ENCODE measurements at places on chromosomes 7 and 10.

- peak; percentile 74 for DNase-seq
Measured at GRCh38 chr7:112938863-112939573, 147.6 kb downstream of the GPR85 start.

GRCh38 chr7:71535616-71536015, 403.7 kb downstream of the GALNT17 start:
- DNase-seq = no peak

DNA sequence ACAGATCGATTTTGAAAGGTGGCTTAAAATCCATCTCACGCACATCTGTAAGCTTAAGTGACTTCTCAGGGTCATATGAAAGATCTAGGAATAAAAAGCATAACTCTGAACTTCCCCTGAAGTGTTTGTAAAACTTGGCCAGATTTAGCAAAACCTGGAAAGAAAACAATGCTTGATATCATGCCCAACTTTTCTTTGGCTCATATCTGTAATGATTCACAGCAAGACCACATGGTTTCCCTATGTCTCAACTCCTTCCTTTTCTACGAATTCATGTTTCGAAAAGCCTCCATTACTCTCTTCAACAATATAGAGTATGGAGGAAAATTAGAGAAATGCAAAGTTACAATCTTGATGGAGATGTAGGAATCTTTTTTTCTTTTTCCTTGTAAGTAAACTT, 20.1 kb upstream of the CABCOCO1 start:
- no peak for DNase-seq

DNA sequence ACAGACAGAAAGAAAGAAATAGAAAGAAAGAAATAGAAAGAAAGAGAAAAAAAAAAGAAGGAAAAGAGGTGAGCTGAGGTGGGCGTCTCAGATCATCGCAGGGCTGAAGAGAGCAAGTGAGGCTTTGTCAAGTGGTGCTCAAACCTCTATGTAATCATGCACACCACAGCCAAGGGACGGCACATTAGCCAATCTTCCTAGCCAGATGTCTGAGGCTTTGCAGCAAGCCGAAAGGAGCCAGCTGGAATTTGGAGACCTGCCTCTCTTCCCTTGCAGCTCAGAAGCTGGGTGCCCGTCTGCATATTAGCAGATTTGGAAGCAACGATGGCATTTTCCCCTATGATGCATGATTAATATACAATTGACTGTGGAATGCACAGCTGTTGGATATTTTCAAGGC, 52.5 kb downstream of the ADRA2A start:
- no peak for DNase-seq

GRCh38 chr7:87213811-87214210, 5.7 kb downstream of the TMEM243 start:
- no peak for DNase-seq

DNA sequence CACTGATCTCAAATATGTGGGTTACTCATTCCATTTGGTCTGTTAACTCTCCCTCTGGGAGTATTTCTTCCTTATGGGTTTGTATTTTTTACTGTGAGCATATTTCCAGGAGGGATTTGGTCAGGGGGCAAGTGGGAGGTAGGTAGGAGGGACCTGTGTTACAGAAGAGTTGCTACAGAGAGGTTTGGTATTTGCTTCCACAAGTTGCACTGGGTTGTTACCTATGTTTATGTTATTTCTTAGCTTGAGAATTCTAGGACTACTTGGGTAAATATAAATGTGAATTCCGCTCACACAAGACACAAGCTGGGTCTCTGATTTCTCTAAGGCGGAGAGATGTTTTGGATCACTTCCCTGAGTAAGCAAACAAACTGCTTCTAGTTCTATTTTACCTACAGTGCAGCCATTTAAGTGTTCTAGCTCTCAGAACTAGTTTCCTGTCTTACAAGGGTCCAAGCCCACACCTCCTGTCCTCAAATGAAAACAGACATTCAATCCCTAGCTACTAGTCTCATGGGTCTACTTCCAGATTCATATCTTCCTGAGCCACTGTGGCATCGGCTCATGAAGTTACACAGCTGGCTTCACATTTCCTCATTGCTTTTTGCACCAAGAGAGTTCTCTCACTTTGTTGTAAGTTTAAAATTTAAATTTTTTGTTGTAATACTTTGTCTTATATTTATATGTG, 75.4 kb upstream of the PPP1R3C start:
- no peak for DNase-seq

GRCh38 chr10:77004917-77005564, 632.6 kb downstream of the KCNMA1 start:
- DNase-seq = peak; percentile 29

DNA sequence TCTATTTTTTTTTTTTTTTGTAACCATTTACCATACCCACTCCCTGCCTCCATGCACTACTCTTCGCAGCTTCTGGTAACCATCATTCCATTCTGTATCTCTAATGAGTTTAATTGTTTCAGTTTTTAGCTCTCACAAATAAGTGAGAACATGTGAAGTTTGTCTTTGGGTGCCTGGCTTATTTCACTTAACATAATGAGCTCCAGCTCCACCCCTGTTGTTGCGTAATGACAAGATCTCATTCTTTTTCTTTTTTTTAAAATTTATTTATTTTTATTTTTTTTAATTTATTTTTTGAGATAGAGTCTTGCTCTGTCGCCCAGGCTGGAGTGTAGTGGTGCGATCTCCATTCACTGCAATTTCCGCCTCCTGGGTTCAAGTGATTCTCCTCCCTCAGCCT, 142.3 kb upstream of the PCLO start:
- no peak for DNase-seq

GRCh38 chr10:47061776-47062175, 150.5 kb downstream of the PTPN20 start:
- no peak for DNase-seq

DNA sequence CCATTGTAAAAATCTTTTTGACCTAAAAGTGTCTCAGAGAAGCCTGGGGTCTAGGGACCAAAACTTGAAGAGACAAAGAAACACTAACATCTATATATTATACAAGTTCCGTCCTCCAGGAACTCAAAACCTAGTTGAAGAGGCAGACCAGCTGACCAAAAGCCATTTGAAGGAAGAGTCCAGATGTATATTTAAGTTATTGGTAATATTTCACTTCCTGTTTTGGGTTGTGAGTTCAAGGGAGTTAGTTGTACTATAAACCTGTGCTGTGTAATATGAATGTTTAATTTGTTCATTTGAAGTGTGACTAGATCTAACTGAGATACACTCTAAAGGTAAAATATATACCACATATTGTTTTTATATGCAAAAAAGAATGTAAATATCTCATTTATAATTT, 45.0 kb downstream of the CDK1 start:
- no peak for DNase-seq

DNA sequence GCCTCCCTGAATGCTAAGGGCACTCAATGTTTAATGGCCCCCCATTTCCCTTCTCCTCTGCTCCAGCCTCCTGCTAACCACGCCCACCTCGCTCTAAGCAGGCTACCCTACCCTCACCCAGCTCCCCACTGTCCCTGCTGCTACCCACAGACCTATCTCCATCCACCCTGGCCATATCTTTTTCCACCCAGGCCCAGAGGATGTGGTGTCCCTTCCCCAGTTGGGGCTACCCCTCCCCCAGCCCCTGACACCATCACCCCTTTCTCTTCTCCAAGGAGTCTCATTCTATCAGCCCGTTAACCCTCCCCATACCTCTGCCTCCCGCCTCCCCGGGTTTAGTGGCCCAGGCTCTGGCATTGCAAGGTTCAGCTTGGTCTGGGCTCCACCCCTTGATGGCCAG, 28.9 kb upstream of the PPIF start:
- no peak for DNase-seq

GRCh38 chr7:142865766-142866165, 10.9 kb downstream of the EPHB6 start:
- no peak for DNase-seq

- DNase-seq = no peak
Measured at GRCh38 chr10:543862-544822, 145.3 kb downstream of the DIP2C start.
